ENCODE measurements at places on chromosomes 7 and 10.

GRCh38 chr10:62996925-62997324 is 136.2 kb upstream of the NRBF2 start:
- DNase-seq = no peak

- no peak for DNase-seq
Measured at GRCh38 chr10:17348501-17349349, 105.7 kb downstream of the ST8SIA6 start.

GRCh38 chr7:80809545-80809944 is 109.3 kb downstream of the SEMA3C start:
- no peak for DNase-seq

GRCh38 chr10:103861505-103861904 is 6.1 kb upstream of the SH3PXD2A start:
- no peak for DNase-seq

DNA sequence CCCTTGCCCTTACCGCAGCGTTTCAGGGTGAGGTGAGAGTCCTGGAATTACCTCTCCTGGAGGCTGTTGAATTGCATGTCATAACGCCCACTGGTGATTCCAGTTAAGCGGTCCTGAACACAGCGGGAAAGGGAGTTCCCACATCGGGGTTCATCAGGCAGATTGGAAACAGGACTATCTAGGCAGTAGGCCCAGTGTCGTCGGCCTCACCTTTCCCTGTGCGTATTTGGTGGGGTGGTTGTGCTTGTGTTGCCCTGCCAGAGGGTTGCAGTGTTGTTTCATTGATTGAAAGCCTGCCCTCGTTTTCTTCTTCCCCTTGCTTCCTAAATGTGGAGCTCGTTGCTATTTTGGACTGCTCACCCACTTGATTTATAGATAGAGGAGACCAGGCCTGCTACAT is 10.6 kb upstream of the SUN1 start:
- DNase-seq = no peak

GRCh38 chr10:110203500-110204455 is 3.6 kb upstream of the MXI1 start:
- no peak for DNase-seq

DNA sequence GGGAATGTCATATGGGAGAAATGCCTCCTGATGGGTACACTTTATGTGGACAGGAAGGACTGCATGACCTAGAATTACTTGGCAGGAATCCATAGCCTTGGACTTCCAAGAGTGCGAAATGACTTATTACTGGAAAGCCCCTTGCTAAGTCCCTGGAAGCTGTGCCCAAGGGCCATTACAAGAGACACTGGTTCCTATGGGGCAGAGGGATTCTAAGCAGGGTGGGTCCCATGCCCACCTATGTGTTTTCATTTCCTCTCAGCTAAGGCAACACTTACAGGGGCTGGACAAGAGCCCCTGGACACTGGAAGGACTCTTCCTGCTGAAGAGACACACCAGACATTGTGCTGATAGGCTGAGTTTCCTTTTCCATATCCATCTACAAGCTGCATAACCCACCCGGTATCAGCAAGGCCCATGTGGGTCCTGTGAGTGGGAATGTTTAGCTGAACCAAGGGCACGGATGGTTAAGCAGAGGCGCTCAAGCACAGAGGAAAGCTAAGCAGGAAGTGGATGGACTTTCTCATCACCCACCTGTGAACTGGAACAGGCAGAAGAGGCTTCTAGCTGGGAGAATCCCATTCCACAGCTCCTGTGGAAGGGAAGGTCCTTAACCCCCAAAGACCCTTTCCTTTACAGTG is 56.2 kb downstream of the XPNPEP1 start:
- DNase-seq = no peak

DNA sequence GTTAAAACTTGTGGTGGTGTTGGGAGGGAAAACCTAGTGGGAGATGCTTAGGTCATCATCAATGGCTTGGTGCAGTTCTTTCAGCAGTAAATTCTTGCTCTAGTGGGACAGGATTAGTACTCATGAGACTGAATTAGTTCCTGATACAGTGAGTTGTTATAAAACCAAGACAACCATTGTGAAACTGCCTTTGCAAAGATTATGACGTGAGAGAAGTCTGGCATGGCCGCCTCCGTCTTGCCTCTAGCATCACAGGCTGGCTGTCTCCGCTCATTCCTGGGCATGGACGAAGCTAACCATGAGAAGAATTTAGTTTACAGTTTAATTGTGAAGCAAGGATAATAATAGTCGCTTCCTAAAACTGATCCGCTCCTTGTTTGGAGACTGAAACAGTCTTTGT is 186.4 kb downstream of the KIF20B start:
- DNase-seq = no peak

DNA sequence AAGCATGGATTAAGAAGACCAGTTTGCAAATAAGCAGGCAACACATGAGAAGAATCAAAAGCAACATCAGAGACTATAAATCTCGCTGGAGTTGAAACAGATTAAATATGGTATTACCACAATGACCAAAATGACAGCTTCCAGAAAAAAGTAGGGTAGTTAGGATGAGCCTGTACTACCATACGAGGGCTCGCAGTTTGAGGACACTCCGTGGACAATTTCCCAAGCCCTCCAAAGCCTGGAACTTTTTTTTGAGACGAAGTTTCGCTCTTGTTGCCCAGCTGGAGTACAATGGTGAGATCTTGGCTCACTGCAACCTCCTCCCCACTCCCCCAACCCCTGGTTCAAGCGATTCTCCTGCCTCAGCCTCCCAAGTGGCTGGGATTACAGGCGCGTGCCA is 1.0 kb downstream of the LRRC17 start:
- no peak for DNase-seq

DNA sequence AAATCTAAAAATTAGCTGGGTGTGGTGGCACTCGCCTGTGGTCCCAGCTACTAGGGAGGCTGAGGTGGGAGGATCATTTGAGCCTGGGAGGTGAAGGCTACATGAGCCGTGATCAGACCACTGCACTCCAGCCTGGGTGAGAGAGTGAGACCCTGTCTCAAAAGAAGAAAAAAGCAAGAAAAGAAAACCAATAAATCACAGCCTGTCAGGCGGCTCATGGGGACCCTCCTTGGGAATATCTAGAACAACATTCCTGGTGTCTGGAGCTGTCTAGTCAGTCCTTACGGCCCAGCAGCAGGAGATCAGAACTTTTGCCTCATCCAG is 130.6 kb upstream of the TNRC18 start:
- DNase-seq = no peak

GRCh38 chr7:25653384-25653783 is 425.1 kb upstream of the NPVF start:
- DNase-seq = no peak
